ENCODE measurements at places on chromosomes 1 and 21.

- no peak for DNase-seq
Observed at GRCh38 chr1:24705260-24706073, 39.8 kb upstream of the CLIC4 start.

DNA sequence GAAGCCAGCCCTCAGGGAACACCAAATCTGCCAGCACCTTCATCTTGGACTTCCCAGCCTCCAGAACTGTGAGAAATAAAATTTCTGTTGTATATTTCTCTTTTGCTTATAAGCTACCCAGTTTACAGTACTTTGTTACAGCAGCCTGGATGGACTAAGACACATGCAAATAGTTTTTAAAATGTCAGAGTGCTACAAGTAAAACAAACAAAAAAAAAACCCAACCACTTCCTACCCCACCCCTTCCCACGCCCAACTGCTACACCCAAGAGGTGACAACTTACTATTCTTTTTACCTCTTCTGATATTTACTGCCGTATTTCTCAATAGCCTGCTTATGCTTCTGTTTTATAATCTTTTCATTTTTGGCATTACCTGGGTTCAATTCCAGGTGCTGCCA is 8.6 kb upstream of the SPSB1 start:
- no peak for DNase-seq

- no peak for DNase-seq
Observed at GRCh38 chr1:3907031-3907534, 7.0 kb upstream of the C1orf174 start.

- DNase-seq = no peak
Observed at GRCh38 chr21:29371464-29371863, 72.7 kb downstream of the BACH1 start.

GRCh38 chr1:24276791-24277190 is 42.4 kb upstream of the GRHL3 start:
- DNase-seq = no peak

GRCh38 chr1:208187499-208188041 is 56.6 kb downstream of the PLXNA2 start:
- DNase-seq = no peak

DNA sequence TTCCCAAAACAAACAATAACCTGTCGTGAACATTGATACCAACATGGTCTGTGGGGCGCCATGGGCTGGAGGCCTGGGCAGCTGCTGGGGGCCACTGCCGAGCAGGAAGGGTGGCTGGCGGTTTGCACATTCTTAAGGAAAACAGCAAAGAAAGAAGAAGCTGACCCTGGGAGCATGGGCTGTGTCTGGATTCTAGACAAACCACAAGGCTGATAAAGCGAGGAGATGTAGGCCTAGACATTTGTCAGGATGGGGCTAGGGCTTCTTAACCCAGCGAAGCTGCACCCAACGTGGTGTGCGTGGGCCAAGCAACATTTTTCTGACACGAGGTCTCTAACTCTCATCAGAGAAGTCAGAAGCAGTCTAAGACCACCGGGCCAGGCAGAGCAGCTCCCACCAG is 322.1 kb upstream of the VAMP3 start:
- no peak for DNase-seq

- DNase-seq = no peak
Observed at GRCh38 chr1:62746086-62746808, 37.7 kb upstream of the ATG4C start.

- no peak for DNase-seq
Observed at GRCh38 chr1:109986054-109986444, 1.5 kb downstream of the AHCYL1 start.

- no peak for DNase-seq
Observed at GRCh38 chr1:3889936-3890335, 10.1 kb downstream of the C1orf174 start.

DNA sequence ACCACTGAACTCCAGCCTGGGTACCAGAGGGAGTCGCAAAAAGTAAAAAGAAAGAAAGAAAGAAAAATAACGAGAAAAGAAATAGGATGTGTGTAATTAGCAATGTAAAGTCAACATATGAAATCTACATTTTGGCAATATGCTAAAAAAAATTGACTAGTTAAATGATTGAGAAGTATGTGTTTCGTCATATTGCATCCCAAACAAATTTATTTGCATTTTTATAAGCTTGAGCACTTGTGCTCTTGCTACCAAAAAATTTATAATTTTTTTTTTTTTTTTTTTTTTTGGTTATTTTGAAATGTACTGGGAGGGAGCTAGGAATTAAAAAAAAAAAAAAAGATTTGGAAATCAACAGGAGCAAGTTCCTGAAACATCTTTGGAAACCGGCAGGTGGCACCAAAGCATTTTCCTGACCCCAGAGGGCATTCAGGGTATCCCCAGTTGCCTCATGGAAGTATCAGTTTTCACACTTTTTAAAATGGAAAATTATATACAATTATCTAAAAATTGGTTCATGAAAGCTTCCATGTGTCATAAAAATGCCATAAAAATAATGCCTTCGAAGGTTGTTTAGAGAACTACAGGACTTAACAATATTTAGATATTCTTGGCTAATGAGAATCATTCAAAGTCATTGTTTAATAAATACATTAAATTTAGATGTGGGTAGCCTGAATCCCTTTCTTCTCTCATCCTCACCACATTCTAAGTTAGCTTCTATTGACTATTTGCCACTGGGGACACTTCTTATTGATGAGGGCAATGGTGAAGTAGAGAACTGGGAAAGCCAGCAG is 4.8 kb upstream of the HEATR1 start:
- no peak for DNase-seq

- DNase-seq = no peak
Observed at GRCh38 chr1:27634177-27634984, 604 bp downstream of the FGR start.

- no peak for DNase-seq
Observed at GRCh38 chr1:15331734-15332133, 78.0 kb upstream of the EFHD2 start.

GRCh38 chr1:54645806-54646676 is 4.5 kb downstream of the MROH7 start:
- no peak for DNase-seq
